HFFc6 (cell line): ENCODE measurements at places on chromosomes 12 and 14. TPM values are rescaled to one million over a fixed set of nuclear protein-coding genes. Genes with fewer than 3 reads are reported as not detected.

DNA sequence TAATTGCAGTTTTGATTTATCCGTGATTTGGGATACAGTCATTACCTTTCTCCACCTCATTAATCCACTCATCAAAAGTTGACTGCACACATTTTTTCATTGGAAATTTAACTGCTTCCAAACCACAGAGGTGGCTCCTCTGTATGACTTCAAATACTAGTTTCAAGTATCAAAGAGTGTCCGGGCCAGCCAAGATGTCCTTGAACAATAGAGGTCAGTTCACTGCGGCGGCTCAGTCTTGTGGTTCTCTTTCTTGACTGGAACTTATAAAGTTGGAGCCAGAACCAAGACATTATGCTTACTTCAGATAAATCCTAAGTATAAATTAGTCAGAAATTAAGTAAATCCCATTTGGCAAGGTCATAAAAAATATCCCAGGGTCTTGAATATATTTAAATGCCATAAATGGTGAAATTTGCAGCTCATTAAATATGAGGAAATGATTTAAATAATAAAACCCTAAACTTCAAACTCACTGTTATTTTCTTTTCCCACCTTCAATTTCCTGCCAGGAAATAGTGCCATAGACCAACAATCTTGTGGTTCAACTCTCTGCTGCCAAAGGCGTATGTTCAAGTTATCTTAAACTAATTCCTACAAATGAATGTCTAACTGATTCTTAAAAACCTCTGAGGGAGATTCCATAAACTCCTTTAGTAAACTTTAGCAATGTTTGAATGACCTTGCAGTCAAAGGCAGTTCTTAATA is 360.8 kb downstream of the AEBP2 start:
- no peak for DNase-seq
- no peak overlapping the region for H3K4me3 ChIP-seq
- no peaks in the 10 kb centered on the region for H3K4me1 ChIP-seq

GRCh38 chr12:122182887-122183587 is at the start of gene LRRC43:
Gene LRRC43 (plus strand): TSS chr12:122183123. CDS start chr12:122183145, 22 bp downstream.
- no peak for DNase-seq
- peak within 1 kb of the TSS; percentile 56 for H3K4me3 ChIP-seq
- H3K4me1 ChIP-seq, result peaks cover 13% of the 10 kb centered on the region
- H3K36me3 ChIP-seq, result no peaks in the 10 kb centered on the region

DNA sequence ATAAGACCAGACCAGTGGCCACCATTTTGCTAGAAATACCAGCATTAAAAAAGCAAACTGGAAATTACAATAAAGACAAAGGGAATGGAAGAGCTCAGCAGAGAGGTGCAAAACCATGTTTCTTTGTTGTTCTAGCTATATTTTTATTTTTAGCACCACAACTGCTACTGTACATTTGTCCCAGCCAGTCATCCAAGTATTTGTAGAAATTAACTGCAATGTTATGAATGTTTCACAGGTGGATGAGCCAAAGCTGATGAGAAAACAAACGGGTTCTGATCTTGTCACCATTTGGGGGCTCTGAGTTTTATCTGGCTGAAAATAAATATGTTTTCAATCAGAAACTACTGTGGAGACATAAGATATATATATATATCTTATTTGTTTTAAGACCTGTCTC is 24.9 kb upstream of the GCH1 start:
- H3K4me3 ChIP-seq, result no peak overlapping the region
- H3K27me3 ChIP-seq, result no peaks in the 10 kb centered on the region
- H3K36me3 ChIP-seq, result no peaks in the 10 kb centered on the region

- H3K4me1 ChIP-seq, result no peaks in the 10 kb centered on the region
- H3K27me3 ChIP-seq, result peaks cover 4% of the 10 kb centered on the region
- H3K36me3 ChIP-seq, result no peaks in the 10 kb centered on the region
- H3K4me3 ChIP-seq, result no peak overlapping the region
- no peak overlapping the region for H3K27ac ChIP-seq
Observed at GRCh38 chr14:96710060-96710666, 87.0 kb upstream of the VRK1 start.

DNA sequence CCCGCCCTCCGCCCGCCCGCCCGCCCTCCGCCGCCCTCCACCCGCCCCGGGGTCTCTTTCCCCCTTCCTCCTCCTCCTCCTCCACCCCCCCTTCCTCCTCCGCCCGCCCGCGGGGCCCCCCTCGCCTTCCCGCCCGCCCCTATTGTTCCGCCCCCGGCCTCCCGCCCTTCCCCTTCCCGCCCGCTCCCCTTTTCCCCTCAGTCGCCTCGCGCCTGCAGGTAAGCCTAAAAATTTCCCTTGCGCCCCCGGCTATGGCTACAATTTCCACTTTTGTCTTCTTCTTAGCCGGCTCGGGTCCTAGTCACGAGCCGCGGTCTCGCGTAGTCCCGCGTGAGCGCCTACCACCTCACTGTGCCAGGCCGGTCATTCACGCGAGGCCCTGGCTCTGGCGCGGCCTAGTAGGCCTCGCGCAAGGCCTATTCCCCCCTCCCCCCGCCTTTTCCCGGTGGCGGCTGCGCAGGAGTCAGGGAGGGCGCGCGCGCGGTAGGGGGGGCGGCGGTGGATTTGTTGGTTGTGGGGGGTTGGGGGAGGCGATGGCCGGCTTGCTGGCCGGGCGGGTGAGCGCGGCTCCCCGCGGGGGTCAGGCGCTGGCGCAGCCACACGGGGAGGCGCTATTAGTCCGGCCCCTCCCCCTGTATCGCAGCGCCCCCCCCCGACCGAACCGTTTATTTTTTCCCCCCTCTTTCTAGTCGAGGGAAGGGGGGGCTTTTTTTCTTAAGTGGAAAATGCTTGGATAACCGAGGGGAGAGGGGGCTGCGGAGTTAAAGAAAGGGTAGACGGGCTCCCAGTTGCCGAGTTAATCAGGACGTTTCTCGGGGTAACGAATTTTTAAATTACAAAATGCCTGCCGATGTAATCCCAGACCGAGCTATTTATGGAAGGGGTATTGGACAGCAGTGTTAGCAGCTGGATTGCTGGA is 516 bp downstream of the PCBP2 start:
- H3K27ac ChIP-seq, result peak overlapping the region; percentile 99
- DNase-seq, result peak; percentile 73
- peak overlapping the region; percentile 93 for H3K4me3 ChIP-seq
- H3K36me3 ChIP-seq, result peaks cover 48% of the 10 kb centered on the region
- H3K4me1 ChIP-seq, result peaks cover 44% of the 10 kb centered on the region

- no peaks in the 10 kb centered on the region for H3K4me1 ChIP-seq
- DNase-seq, result no peak
- peaks cover 7% of the 10 kb centered on the region for H3K27me3 ChIP-seq
- no peaks in the 10 kb centered on the region; the same call in 1 of the 2 replicates for H3K36me3 ChIP-seq
Observed at GRCh38 chr14:105411017-105411941, 8.3 kb upstream of the MTA1 start.

Gene KRT71
- not detected in 3 replicates for total RNA-seq

Gene KLRF1
- not detected in 2 replicates for total RNA-seq

Gene CIROP
- total RNA-seq, result not detected in 3 replicates
